ENCODE measurements at places on chromosomes 16 and 17.

- no peak for DNase-seq
Measured at GRCh38 chr17:79622776-79623175, 11.9 kb upstream of the RBFOX3 start.

DNA sequence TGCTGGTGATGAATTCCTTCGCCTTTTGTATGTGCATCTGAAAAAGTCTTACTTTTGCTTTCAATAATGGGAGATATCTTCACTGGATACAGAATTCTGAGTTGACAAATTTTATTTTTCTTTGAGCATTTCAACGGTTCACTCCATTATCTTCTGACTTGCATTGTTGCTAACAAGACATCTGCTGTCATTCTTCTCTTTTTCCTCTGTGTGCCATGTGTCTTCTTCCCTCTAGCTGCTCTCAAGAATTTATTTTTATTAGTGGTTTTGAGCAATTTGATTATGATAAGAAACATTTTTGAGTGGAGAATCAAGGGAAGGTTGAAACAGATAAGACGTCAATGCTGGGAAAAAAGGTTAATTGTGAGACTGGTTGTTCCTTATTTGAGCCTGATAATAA lies 471.8 kb downstream of the CDH13 start:
- no peak for DNase-seq

- DNase-seq = no peak
Measured at GRCh38 chr16:28879261-28879840, 1.1 kb downstream of the ATP2A1 start.

GRCh38 chr17:78898947-78899346 lies 4.1 kb downstream of the CEP295NL start:
- no peak for DNase-seq

GRCh38 chr17:12815642-12816141 lies 26.4 kb downstream of the ARHGAP44 start:
- DNase-seq = no peak

DNA sequence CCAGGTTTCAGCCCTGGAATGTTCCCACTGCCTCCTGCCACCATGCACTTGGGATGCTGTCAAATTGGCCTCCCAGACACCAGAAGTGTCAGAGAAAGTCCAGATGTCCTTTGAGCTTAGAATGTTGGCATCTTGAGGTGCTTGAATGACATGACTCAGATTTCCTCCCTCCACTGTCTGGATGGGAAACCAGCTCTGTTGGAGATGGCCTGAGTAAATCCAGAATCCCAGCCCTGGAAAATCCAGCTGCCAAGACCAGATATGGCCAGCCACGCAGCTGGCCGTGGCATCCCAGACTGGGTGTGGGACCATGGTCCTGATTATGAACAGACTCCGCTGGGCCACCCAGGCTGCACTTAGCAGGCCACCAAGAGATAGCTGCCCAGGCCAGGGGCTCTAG lies 57.0 kb upstream of the CLEC3A start:
- DNase-seq = no peak

GRCh38 chr17:42879596-42879985 lies 21.0 kb upstream of the G6PC1 start:
- DNase-seq = peak; percentile 22

- DNase-seq = no peak
Measured at GRCh38 chr16:79009896-79010295, 590.6 kb downstream of the MAF start.

DNA sequence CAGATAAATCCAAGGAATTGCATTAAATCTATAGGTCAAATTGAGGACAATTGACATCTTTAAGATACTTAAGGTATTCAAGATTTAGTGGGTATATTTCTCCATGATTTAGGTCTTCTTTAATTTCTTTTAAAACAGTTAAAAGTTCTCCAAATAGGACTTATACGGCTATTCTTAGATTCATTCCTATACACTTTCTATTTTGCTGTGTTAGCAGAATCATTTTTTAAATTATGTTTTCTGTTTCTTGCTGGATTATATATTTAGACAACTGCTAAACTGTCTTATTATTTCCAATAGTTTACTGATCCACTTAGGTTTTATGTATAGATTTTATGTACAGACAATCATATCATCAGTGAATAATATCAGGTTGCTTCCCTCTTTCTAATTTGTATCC lies 226.1 kb upstream of the AXIN2 start:
- no peak for DNase-seq

GRCh38 chr17:40377832-40378231 lies 13.3 kb upstream of the GJD3 start:
- DNase-seq = no peak

GRCh38 chr17:78359997-78360370 lies at the start of gene SOCS3:
SOCS3 (minus strand) TSS chr17:78360077; CDS start chr17:78359095, 982 bp downstream.
- peak; percentile 98 for DNase-seq

GRCh38 chr16:23141959-23142740 lies 7.1 kb downstream of the USP31 start:
- no peak for DNase-seq

DNA sequence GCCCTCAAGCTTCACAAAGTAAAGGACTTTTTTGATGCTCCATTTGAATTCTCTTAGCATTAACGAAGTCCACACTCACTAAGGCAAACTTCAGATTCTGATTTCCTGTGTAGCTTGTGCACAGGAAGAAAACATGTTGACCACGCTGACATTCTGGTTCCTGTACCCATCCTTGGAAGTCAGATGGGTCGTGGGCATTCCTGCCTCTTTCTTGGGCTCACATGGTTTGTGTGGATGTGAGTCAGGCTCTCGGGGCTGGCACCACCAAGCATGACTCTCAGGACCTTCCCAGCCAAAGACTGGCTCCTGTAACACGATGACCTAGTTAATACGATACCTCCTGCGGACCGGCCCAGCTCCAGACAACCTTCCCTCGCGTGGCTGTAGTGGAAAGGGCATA lies 32.8 kb downstream of the ARSG start:
- DNase-seq = no peak

DNA sequence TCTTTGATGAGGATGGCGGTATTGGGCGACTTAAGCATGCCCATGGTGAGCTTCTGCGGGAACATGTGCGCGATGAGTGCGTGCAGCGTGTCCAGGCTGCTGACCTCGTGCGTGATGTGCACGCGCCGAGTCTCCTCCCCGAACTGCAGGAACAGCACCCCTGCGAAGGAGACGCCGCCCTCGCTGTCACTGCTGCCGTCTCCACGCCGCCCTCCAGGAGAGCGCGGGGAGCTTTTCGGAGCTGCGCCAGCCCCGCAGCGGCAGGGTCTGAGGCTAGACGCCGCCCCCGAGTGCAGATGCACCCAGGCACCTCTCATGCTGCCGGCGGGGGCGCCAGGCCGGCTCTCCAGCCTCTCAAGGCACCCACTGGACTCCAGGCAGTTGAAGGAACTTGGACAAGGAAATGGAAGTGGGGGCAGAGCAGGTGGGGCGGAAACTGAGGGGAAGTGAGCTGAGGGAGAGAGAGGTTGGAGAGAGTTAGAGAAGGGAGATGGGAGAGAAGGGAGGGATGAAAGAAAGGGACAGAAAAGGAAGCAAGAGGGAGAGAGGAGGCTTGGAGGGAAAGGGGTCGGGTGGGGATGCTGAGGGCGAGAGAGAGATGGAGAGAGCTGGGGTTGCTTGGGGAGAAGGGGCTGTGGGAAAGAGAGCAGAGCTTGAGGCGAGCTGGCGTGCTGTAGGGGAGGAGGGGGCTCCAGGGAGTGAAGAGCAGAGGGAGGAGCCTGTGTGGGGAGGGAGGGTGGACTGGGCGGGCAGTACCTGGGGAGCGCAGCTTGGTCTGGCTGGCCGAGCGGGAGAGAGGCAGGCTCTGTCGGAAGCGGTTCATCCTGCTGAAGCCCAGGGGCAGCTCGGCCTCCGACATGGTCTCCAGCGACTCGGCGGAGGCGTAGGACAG lies 42.1 kb downstream of the SRCIN1 start:
- DNase-seq = no peak

GRCh38 chr16:74586948-74587347 lies 20.0 kb downstream of the GLG1 start:
- no peak for DNase-seq

GRCh38 chr17:32349854-32350665 lies at the start of gene ZNF207:
ZNF207 (plus strand) TSS chr17:32350157; CDS start chr17:32350286, 129 bp downstream.
- peak; percentile 96 for DNase-seq

- peak; percentile 49 for DNase-seq
Measured at GRCh38 chr16:57071831-57072582, 20.4 kb upstream of the CPNE2 start.

- DNase-seq = no peak
Measured at GRCh38 chr17:12521416-12521815, 144.3 kb upstream of the MYOCD start.

GRCh38 chr16:9534759-9535158 lies 443.3 kb downstream of the HAPSTR1 start:
- DNase-seq = no peak

DNA sequence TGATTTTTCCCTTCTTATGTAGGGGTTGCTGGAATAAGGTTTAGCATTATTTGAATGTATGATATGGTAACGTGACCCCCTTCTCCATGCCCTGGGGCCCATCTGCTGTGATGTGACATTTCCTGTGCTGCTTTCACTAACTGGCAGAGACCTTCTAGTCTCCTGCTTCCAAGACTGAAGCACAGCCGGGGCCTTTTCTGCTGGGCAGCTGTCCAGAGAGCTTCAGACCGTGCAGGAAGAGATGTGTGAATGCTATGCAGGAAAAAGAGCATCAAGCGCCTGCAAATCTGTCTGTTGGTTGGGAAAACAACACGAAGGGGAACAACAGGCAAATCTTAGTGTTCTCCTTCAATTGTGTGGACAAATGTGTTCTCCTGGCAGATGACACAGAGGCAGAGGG lies 128.5 kb downstream of the SPACA3 start:
- DNase-seq = no peak

DNA sequence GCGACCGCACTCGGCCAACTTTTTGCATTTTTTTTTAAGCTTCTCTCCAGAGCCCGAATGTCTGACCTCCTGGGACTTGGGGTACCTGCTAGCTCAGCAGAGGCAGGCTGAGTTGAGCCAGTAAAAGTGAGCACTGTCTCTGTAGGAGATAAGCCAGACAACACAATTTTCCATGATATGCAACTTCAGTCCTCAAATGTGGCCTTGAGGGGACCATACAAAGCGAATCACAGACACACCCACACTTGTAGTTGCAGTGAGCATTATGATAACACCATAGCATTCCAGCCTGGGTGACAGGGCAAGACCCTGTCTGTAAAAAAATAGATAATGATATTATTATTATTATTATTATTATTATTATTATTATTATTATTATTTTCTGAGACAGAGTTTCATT lies 2.6 kb downstream of the DPEP2 start:
- no peak for DNase-seq

Data from fibroblast of upper back skin (primary cell).